Activated naive CD8-positive, alpha-beta T cell treated with anti-CD3 and anti-CD28 coated beads, Interleukin-2, amount 50 U/mL, for 24 hours (primary cell): ENCODE measurements at places on chromosomes 6 and 20.
A peak's percentile ranks its signal among the peaks of the same experiment; 100 is the strongest.

DNA sequence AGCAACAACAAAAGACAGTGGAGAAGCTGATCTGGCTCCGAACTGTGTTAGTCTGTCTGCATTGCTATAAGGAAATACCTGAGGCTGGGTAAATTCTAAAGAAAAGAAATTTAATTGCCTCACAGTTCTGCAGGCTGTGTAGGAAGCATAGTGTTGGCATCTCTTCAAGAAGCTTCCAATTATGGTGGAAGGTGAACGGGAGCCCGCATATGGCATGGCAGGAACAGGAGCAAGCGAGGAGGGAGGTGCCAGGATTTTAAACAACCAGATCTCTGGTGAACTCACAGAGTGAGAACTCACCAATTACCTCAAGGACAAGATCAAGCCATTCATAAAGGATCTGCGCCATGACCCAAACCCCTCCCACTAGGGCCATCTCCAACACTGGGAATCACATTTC, 293.5 kb downstream of the SMOC2 start:
- no peaks in the 10 kb centered on the region for H3K36me3 ChIP-seq
- no peaks in the 10 kb centered on the region for H3K27me3 ChIP-seq
- DNase-seq, result no peak

GRCh38 chr20:2752567-2753460, 47.6 kb downstream of the CPXM1 start:
- H3K4me3 ChIP-seq, result peak overlapping the region; percentile 64
- peaks cover 49% of the 10 kb centered on the region for H3K27me3 ChIP-seq
- DNase-seq, result peak; percentile 53
- H3K36me3 ChIP-seq, result no peaks in the 10 kb centered on the region

DNA sequence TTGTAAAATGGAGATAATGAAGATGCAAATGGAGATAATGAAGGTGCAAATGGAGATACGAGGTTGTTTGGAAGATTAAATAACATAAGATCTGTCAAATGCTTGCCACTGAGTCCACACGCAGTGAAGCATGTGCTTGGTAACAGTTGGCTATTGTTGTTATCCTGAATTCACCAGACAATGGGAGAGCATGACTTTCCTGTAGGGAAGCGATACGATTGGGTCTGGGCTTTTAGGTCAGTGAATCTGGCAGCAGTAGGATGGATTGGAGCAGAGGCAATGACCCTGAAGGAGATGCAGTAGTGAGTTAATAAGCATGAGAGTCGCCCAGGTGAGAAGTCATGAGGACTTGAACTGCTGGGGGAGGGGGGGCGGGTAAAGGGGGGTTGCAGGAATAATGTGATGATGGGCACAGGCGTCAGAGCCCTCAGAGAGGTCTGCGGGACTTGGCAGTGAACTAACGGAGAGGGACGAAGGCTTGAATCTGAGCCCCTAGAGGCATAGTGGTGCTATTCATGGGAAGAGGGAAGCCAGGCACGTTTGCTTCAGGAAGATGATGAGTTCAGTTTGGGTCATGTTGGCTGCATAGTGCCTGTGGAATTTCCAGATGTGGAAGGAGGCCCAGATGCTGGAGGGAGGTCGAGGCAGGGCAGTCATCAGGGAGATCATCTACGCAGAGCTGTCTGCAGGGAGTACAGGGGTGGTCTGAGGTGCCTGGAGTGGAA, 55.4 kb downstream of the ZDHHC14 start:
- peaks cover 6% of the 10 kb centered on the region for H3K27me3 ChIP-seq
- no peak overlapping the region for H3K4me3 ChIP-seq
- H3K27ac ChIP-seq, result no peak overlapping the region
- no peak for DNase-seq
- H3K36me3 ChIP-seq, result peaks cover 14% of the 10 kb centered on the region

DNA sequence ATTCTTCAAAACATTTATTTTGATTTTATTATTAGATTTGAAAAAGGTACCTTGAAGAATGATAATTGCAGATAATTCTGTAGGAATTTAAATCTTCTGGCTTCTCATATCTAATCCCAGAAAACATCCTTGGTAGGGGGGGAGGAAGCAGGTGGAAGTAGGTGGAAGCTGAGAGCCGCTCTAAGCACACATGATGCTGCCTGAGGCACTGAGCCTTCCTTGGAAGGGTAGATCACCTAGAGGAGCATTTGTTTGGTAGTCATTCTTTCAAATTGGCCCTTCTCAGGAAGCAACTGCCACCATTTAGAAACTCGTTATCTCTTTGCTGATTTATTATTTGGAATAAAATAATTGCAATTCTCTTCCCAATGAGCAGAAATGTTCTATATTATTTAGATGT, 623.3 kb downstream of the CD109 start:
- no peaks in the 10 kb centered on the region for H3K27me3 ChIP-seq
- no peak overlapping the region for H3K27ac ChIP-seq
- DNase-seq, result no peak
- no peaks in the 10 kb centered on the region for H3K4me1 ChIP-seq

DNA sequence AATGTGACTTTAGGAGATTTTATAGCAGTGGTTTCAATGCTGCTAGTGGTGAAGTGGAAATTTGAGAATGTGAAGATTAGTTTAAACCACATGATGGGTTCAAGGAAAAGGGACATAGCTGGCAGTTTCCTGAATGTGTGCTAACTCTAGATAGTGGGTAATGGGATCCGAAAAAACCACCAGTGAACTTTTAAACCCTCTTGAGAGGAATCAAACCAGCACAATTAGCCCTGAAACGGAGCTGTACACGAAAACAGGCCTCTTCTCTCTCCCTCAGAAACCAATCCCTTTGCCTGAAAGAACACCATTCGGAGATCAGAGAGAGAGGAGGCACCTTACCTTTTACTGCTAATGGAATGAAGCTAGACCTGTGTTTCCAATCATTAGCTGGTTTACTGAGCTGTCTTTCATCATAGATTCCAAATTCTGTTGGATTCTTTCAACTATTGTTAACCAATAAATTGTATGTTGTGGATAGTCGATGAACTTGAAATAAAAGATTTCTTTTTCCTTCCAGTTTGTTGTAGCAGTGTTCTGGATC, 103.9 kb downstream of the AIG1 start:
- no peaks in the 10 kb centered on the region for H3K4me1 ChIP-seq
- no peaks in the 10 kb centered on the region for H3K27me3 ChIP-seq
- H3K4me3 ChIP-seq, result no peak overlapping the region
- DNase-seq, result no peak
- no peak overlapping the region for H3K27ac ChIP-seq
- peaks cover 4% of the 10 kb centered on the region for H3K36me3 ChIP-seq

DNA sequence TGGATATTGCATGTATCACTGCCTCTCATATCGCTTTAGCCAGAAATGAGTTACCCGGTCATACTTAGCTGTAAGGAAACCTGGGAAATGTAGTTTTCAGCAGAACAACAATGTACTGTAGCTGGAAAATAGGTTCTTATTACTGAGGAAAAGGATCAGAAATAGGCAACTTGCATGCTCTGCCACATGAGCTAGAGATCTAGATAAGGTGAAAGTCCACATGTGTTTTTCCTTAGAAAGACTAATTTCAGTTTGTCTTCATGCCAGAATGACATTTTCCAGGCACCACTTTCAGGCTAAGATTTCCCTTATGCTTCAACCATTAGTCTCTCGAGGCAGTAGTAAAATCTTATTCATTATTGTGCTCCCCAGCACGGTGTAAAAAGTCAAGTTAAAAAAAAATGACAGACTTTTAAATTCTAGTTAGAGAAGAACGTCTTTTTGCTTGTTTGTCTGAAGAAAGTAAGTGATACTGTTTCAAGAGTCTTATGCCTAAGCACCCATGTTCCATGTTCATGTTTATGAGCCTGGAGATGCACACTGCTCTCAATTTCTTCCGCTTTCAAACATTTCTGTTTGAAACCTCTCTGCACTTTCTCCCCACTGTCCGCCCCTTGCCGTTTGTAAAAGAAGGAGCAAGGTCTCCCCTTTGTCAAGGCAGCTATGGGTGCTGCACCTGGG, 67.6 kb downstream of the ZNF831 start:
- no peak for DNase-seq
- no peak overlapping the region for H3K4me3 ChIP-seq
- peaks cover 19% of the 10 kb centered on the region for H3K4me1 ChIP-seq
- no peak overlapping the region for H3K27ac ChIP-seq
- no peaks in the 10 kb centered on the region for H3K27me3 ChIP-seq

DNA sequence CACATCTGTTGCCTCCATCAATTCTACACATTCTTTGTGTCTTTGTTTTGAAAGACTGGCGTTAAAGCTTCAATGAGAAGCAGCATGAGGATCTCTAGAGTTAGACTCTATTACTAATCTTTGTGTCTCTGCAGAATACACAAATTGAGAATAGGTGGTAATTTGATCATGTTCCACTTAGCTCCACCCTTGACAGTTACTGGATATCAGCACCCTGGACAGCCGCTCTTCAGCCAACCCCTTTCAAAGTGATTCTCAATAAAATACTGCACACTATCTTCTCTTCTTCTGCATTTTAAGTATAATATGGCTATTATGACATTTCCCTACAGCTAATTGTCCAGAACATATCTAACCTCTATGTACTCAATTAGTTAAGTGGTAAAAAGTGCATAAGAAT, 54.3 kb upstream of the CNR1 start:
- no peaks in the 10 kb centered on the region for H3K36me3 ChIP-seq
- peaks cover 3% of the 10 kb centered on the region for H3K27me3 ChIP-seq
- no peak for DNase-seq
- H3K4me3 ChIP-seq, result no peak overlapping the region
- no peaks in the 10 kb centered on the region for H3K4me1 ChIP-seq
- no peak overlapping the region for H3K27ac ChIP-seq

DNA sequence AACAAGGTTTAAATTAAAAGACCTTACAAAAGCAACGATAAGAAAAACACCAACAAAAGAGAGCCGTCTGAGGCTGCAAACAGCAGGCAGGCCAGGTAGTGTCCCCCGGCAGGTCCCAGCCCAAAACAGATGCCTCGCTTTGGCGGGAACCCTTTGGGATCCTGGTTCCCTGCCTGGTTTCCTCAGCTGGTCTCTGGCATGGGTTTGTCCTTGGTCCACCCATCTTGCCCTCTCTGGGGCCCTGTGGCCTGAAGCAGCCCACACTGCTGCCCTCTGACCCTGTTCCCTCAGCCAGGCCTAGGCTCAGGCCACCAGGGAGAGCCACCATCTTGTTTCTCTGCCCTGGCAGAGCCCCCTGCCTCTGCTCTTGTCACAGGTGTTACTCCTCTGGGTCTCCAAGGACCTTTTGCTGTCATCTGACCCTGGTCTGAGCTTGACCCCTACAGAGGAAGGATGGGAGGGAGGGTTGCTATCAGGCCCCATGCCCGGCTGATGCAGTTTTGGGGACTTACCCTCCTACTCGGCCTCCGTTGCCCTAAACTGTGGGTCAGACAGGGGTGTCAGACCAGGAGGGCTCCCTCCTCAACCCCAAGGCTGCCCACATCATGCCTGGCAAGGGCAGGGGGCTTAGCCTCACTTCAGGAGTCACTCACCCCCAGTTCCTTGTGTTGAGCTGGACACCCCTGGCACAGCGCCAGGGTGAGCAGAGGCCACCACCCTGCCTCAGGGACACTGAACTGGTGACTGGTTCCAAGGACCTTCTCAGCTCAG, 30.6 kb upstream of the GRM4 start:
- H3K27me3 ChIP-seq, result no peaks in the 10 kb centered on the region
- DNase-seq, result no peak
- H3K36me3 ChIP-seq, result no peaks in the 10 kb centered on the region
- no peak overlapping the region for H3K27ac ChIP-seq

DNA sequence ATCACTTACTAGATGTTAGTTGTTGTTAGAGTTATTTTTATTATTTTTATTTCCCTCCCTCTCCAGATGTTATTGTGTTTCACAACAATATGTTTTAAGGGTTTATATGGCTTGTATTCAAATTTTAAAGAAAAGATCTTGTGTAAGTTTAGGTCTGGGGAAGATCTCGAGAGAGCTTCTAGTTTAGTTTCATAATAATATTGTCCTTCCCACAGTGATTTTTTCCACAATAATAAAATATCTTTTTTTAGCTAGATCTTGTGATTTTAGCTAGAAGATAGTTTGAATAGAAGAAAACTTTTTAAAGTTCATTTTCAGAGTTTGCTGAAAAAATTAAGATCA, 55.0 kb downstream of the ADGRG6 start:
- H3K27me3 ChIP-seq, result no peaks in the 10 kb centered on the region
- peak overlapping the region; percentile 52 for H3K4me3 ChIP-seq
- no peak for DNase-seq
- peak overlapping the region; percentile 84 for H3K27ac ChIP-seq
- H3K36me3 ChIP-seq, result no peaks in the 10 kb centered on the region

- no peak overlapping the region for H3K27ac ChIP-seq
- peak; percentile 23 for DNase-seq
- H3K4me1 ChIP-seq, result peaks cover 37% of the 10 kb centered on the region
- H3K36me3 ChIP-seq, result peaks cover 2% of the 10 kb centered on the region
- H3K4me3 ChIP-seq, result no peak overlapping the region
- H3K27me3 ChIP-seq, result peaks cover 55% of the 10 kb centered on the region
Measured at GRCh38 chr6:21593927-21594415, 420 bp downstream of the SOX4 start.

DNA sequence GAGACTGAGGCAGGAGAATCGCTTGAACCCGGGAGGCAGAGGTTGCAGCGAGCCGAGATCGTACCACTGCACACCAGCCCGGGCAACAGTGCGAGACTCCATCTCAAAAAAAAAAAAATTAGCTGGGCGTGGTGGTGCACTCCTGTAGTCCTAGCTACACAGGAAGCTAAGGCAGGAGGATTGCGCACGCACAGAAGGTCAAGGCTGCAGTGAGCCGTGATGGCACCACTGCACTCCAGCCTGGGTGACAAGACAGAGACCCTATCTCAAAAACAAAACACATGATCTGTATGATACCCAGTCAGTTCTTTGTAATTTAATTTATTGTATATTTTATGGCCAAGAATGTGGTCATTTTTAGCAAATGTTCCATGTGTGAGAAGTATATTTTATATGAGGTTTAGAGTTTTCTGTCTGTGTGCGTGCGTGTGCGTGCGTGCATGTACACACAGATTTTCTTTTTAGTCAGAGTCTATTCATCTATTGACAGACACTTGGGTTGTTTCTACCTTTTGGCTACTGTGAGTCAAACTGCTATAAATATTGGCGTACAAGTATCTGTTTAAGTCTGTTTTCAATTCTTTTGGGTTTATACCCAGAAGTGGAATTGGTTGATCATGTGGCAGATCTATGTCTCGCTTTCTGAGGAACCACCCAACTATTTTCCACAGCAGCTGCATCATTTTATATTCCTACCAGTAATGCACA, 22.2 kb upstream of the MYL9 start:
- no peak overlapping the region for H3K4me3 ChIP-seq
- H3K27me3 ChIP-seq, result no peaks in the 10 kb centered on the region
- H3K4me1 ChIP-seq, result peaks cover 5% of the 10 kb centered on the region
- no peak for DNase-seq
- no peaks in the 10 kb centered on the region for H3K36me3 ChIP-seq
- H3K27ac ChIP-seq, result no peak overlapping the region

- peaks cover 6% of the 10 kb centered on the region for H3K27me3 ChIP-seq
- no peak for DNase-seq
- no peaks in the 10 kb centered on the region for H3K36me3 ChIP-seq
- no peaks in the 10 kb centered on the region for H3K4me1 ChIP-seq
Measured at GRCh38 chr20:54645445-54646155, 170.2 kb downstream of the DOK5 start.
